ENCODE measurements at places on chromosomes 7 and 10.

DNA sequence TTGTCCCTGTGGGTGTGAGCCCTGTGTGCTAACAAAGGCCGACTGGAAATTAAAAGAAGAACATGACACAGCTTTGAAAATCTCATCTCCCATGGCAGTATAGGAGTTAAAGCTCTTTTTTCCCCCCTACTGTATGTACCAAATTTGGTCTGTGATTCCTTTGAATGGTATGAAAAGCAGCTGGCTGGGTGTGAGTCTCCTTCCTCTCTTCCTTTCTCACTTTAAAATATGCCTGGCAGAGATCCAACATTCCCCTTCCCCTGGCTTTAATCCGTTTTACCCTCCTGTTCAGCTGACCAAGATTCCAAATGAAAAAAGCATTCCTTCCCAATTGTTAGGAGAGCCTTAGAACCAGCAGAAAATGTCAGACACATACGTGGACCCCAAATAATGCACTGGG, 225.0 kb upstream of the CELF2 start:
- peak; percentile 60 for DNase-seq

DNA sequence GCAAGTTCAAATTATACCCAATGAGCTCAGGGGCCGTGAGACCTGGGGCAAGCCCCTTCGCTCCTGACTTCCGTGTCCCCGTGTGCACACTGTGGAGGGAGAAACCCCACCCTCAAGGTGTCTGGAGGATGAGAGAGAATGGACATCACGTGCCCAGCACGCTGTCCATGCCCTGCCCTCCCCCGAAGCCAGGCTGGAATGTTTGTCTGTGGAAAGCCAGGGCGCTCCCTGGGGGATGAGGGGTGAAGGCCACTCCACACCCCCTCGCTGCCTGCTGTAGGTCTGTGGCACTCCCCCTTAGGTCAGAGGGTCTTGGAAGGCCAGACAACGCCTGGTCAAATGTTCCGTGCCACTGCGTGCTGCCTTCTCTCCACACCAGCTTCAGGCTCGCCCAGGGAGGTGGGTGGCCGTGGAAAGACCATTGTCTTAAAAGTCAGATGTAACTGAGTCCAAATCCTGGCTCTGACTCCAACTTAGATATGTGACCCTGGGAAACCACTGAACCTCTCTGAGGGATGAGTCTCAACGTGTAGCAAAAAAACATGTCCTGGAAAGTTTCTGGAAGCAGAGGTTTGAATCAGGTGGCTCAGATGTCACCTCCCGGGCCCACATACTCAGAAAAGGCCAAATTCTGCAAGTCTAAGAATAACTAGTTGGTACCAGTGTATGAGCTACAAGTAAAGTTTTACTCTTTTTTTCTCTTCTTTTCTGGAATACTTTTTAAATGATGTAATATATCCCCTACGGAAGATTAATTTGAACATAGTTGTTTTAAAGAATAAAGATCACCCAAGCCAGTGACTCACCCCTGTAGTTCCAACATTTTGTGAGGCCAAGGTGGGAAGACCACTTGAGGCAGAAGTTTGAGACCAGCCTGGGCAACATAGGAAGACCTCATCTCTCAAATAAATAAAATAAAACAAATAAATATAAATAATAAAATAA, 24.9 kb downstream of the RCC1L start:
- peak; percentile 48 for DNase-seq

DNA sequence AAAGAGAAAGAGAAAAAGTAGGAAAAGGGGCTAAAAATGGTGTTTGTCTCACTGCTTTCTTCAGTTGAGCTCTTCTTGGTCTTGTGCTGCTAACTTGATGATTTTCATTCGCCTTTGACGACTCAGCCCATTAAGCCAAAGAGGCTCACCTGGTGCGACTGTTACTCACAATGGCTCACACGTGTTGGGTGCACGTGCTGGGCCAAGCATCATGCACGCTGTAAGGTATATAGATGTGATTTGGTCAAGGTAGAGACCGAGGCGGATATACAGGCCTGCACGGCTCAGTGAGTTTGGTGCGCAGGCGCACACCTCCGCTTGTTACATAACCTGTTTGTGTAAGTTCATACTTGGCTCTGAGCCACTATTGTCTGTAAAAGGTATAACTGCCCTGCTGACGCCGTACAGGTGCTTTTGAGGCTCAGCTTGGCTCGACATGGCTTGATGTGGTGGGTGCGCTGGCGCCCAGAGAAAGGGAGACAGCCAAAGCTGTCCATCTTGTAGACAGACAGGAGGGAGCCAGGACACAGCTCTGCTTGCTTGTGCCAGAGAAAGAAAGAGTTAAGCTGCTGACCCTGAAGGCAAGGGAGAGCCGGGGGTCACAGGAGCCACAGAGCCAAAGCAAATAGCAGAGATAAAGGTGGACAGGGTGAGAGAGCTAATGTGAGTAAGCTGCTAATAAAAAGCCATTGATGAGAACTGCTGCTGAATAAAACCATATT, 33.6 kb downstream of the ANKRD16 start:
- DNase-seq, result no peak

DNA sequence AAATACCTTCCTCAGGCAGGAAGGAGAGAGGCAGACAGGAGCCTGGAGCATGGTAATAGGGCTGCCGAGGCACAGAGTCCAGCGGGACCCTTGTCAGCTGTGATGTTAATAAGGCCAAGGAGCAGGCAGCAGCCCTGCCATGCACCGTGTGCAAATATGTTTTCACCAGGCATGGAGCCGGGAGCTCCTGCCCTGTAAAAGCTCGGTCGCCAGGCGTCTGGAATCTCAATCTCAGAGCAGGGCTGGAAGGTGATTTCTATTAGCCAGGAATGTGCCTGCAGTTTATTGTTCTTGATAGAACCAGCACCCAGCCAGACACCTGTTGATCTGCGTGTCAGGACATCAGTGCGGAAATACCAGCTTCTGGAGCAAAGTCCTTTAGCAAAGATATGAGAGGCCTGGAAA, 469.8 kb downstream of the GLRX3 start:
- DNase-seq, result no peak

DNA sequence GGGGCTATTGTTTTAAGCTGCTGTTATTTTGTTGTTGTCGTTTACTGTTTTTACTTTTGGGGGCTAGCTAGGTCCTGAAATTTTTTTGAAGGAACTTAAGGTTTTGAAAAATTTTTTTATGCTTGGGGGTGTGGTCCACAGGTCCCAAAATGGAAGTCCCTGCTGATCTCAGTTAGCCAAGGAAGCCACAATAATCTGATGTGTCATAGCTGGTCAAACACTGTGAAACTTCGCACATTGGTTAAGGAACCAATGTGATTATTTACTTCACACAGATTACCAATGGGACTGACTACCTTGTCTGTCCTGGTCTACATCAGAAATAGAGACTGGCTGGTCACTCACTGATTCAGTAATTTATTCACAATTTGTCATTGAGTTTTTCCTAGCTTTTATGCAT, 29.5 kb upstream of the HYCC1 start:
- DNase-seq, result no peak

GRCh38 chr7:7443806-7444350, 91.8 kb downstream of the COL28A1 start:
- no peak for DNase-seq

GRCh38 chr10:113666682-113667252, 2.9 kb upstream of the NRAP start:
- DNase-seq, result peak; percentile 33

DNA sequence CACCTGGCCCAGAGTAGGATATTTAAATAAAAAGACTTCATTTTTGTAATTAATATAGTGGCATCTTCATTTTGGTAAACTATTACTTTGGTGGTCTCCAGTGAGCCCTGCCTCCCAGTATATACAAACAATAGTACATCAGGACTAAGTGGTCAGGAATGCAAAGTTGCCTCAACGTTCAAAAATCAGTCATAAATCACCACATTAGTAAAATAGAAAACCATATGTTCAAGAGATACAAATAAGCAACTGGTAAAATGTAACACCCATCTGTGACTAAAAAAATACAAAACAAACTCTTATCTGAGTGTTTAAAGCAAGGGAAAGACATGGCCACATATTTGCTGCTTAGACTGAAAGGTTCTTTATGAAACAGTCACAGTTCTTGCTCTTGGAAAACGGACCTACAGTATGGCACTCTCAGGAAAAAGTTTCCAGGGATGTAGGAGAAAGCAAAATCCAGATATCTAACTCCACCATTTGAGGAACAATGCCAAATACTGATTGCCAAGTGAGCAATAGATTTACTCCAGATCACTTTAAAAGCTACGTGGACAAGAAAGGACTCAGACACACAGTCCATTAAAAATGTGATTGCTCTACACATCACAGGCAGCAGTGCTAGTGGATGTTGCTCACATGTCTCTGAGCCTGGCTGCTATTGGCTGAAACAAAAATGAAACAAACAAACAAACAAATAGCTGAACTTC, 15.1 kb upstream of the RHOBTB1 start:
- DNase-seq, result peak; percentile 76

All from fibroblast of mammary gland (primary cell).